HT1080 (cell line): ENCODE measurements at places on chromosomes 5 and 9. TPM values are rescaled to one million over a fixed set of nuclear protein-coding genes. Genes with fewer than 3 reads are reported as not detected.

SHROOM1 gene
- 9.3 and 10.3 TPM in 2 replicates for total RNA-seq

DNA sequence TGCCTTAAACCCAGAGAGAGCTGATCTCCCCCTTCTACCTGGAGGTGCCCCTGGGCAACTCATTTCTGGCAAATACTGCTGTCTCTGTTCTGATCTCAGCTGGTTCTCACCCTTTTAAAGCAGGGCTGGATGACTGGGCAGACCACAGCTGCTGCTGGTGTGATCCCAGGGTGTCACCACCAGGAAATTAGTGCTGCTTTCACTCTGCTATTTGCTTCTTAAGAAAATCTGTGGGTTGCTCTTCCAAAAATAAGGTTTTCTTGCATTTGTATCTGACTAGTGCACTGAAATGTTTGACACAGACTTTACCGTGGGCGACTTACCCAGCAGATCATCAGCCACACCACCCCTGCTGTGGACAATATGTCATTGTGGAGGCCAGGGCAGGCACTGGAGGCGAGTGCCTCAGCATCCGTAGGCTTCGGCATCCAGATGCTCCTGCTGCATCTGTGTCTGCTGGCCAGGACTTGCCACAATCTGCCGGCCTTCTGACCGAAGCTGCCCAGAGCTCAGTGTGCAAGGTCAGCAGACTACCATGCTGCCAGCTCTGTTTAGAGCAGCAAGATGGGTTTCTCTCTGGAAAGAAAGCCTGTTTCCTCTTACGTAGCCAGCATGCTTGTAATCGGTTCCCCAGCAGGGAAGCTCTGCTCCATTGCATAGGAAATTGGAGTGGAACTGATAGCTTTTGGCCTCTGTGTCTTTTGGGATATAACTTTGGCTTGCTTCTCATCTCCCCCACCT is 13.6 kb downstream of the ARHGAP26 start:
- DNase-seq, result no peak

GRCh38 chr5:89534331-89534730 is 651.3 kb upstream of the MEF2C start:
- DNase-seq, result no peak

DNA sequence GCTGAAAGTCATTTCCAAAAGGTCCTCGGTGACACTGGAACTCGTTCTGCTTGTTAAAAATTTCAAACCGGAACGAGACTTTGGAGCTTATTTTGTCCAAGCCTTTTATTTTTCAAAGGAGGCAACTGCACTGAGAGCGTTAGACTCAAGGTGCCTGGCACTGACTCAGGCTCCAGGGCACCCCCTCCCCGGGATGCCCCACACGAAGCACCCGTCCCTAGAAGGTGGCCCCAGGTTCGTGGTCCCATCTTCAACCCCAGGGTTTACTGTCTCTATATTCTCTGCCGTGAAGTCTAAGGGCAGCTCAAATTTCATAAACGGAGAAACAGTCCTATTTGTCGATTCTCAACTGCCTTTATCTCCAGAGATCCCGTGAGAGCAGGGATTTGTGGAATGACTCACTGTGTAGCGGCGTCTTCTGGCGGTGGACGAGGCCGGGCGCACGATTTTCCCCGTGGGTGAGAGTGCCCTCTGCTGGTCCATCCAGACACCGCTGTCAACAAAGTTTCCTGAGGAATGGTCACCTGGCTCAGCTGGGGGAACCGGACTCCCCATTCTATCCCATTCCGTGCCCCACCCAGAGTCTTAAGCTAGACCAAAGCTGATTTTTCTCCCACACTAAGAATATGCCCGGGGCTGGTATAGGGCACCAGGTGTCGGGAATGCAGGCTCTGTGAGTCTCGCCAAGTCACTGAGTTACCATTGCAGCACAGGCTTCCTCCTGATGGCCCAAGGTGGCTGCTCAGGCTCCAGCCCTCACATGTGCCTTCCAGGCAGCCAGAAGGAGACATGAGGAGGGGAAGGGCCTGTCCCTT is 27.1 kb upstream of the SLC6A19 start:
- DNase-seq, result peak; percentile 84

DNA sequence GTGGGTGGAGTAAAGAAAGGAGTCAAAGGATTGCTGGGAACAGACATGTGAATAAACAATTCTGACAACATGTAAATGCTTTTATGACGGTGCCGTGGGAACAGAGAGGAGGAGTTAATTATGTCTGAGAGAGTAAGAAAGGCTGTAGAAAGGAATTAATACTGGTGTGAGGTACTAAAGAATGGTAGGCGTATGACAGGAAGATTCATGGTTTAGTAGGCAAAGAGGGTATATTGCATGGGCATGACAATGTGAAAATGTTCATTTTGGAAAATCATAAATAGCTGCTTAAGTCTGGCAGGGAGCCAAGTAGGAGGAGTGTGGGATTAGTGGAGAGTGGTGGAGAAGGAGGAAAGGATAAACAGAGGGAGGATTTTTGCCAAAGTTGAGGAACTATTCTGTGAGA is 19.7 kb downstream of the NAA35 start:
- DNase-seq, result no peak

- no peak for DNase-seq
Measured at GRCh38 chr5:10351919-10352318, 1.6 kb upstream of the MARCHF6 start.

- no peak for DNase-seq
Measured at GRCh38 chr9:114761523-114761922, 44.3 kb downstream of the TNFSF15 start.

- DNase-seq, result no peak
Measured at GRCh38 chr5:77643654-77644370, 5.3 kb upstream of the OTP start.

DNA sequence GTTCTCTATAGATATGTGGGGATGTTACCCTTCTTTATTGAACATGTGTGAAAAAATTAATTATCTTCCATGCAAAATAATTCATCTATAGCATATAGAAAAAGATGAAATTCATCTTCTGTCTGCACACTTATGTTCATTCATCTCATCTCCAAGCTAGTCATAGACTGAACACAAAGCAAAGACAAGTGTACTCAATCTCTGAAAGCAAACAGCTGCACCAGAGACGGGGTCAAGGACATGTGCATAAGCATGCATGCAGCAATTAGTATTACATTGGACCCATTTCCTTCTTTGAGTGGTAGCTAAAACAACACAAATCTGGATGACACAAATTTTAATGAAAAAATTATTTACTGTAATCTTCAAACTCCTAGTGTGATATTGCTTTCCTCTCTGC is 547.0 kb upstream of the COX7C start:
- DNase-seq, result no peak

- no peak for DNase-seq
Measured at GRCh38 chr9:116032683-116033440, 120.7 kb upstream of the PAPPA start.
